ENCODE measurements at places on chromosomes 1 and 21.

DNA sequence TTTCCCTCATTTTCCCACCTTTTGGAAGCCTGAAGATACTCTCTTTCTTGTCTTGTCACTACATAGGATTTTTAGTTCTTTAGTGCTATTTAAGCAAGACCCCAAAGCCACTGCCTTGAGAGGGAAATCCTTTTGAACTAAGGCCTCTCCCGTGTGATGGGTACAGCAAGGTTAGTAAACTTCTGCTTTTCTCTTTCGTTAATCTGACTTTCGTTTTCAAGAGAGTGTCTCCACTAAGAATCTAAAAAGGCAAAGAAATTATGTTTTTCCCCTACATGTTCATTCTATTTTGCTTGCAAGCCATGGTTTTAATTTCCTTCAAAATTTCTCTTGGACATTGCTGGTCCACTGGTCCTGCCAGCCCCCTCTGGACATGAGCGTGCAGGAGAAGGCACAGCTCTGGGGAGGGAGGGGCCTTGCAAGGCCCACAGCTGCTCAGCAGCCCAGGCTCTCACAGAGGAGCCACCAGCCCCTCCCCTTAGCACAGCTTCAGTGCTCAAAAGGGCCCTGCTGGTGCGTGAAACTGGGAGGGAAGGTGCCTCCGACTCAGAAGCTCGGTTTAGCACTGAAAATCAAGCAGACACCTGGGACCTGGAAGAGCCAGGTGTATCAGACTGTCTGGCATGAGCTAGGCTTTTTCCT, 210.9 kb upstream of the GALNT2 start:
- no peak for DNase-seq

DNA sequence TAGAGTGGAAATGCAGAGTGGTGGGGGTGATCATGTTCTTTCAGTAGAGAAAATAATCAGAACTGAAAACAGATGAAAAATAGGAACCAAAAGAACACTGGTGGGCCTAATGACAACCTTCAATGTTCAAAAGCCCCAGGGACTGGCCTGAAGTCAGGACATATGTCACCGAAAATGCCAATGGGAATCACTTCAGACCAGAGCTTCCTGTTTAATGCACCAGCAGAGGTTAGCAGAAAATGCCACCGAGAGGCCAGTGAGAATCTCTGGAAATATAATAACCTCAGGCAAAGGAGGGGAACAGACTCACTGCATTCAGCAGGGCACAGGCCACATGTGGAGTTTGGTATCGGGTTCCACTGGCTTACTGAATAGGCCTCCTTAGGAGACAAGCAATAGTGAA, 15.9 kb upstream of the CD58 start:
- DNase-seq: no peak

- no peak for DNase-seq
Measured at GRCh38 chr1:25744140-25744581, 55.8 kb upstream of the SELENON start.

GRCh38 chr1:168609741-168610510, 33.5 kb downstream of the XCL1 start:
- DNase-seq: no peak

DNA sequence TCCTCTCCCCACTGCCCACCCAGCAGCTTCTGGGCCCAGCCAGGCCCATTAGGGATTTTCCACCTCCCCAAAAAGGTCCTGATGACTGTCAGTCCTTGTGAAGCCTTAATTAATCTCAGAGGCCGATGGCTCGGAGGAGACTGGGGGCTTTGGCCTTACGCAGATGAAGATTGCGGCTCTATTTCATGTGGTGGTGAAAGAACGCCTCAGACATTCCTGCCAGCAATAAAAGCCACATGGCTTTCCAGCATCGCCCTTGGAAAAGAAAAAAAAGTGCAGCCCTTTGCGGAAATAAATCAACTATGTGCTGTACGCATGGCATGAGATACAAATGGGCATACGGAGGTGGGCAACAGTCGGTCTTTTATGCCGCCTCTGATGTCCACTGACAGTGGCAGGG, 6.6 kb upstream of the RUNX3 start:
- no peak for DNase-seq

DNA sequence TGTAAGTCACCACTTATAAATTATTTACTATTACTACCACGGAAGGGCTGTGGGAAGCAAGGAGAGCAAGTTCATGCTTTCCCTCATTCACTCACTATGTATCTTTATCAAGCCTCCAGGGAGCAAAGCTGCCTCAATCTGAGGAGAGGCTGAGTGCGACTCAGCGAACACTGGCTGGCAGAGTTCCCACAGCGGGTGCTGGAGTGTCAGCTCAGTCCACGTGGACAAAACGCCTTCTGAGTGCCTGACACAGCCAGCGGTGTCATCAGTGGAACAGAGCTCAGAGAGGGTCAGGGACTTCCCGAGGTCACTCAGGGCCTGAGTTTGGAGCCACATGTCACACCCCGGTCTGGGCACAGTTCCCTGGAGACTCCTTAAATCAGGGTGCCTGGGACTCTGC, 16.9 kb downstream of the MATN1 start:
- no peak for DNase-seq

DNA sequence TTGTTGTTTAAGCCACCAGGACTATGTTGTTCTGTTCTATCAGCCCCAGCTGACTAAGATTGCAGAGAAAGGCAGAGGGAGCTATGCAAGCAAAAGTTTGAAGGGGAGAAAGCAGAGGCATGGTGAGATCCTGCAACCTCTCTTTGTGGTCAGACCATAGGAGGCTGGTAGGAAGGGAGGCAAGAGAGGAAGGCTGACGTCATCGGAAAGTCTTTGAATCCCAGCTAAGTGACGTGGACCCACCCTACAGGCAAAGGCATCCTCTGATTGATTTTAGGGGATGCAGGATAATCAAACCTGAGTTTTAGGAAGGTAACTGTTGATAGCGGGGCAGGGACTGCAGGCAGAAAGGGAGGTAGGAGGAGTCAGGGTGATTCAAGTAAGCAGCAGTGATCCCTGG, 23.3 kb upstream of the TNNI1 start:
- no peak for DNase-seq

DNA sequence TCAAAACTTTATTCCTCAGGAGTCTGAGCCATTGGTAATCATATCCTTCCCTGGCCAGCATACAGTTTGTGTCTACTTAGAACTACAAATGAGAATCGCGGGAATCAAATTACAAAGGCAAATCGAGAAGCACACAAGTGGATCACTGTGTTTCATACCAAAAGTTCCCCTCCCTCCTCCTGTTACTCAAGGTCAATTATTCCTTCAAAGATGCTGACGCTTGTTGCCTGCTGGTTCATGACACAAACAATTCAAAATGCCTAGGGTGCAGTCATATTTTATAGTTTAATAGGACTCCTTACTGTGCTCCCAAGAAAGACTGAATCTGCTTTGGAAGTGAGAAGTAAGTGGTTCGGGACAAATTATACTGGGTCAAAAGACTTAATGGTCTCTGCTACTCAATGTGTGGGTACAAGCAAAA, 93.0 kb upstream of the PBX1 start:
- no peak for DNase-seq

DNA sequence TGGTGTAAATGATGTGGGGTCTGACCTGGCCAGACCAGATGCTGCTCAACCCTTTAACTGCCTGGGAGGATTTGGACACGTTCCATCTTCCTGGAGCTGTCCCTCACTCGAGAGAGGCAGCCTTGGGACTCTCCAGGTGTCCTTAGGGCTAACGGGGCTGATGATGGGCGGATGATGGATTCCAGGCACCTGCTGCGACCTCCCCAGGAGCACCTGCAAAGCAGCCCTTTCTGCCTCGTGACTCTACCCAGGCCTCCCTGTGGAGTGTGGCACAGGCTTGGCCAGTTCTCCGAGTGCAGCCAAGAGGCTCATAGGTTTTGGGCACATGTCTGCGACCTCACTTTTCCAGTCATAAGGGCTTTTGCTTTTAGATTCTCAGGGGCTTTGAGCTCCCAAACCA, 12.3 kb upstream of the TRIM17 start:
- no peak for DNase-seq

- peak; percentile 82 for DNase-seq
Measured at GRCh38 chr1:6624710-6625583, at the start of gene THAP3. Gene THAP3, plus strand, starts transcription at chr1:6624868. Its CDS starts 351 bp downstream, at chr1:6625219.

DNA sequence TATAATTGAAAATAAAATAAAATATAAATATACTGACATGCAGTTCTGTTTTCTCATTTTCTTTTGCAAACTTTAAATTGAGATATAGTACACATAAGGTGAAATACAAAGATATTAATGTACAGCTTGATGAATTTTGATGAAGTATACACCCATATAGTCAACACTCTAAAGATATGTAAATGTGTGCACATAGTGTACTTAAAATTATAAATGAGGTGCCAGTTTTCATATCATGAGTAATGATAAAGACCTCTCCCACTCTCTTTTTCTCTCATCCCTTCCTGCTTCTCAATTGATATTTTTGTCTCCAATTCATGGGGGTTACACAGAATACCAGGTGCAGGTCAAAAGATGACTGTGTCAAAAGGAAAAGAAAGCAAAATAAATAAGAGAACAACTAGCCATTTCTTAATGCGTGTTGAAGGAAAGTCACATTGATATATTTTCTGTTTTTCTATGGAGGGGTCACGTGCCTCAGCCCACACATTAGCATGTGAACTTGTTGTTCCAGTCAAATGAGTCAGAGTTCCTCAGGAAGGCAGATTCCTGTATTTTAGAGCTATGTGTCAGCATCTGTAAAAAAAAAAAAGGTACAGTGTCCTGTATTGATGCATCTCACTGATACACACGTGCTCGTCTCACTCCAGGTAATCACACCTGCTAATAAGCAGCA, 64.3 kb upstream of the HOOK1 start:
- DNase-seq: no peak

DNA sequence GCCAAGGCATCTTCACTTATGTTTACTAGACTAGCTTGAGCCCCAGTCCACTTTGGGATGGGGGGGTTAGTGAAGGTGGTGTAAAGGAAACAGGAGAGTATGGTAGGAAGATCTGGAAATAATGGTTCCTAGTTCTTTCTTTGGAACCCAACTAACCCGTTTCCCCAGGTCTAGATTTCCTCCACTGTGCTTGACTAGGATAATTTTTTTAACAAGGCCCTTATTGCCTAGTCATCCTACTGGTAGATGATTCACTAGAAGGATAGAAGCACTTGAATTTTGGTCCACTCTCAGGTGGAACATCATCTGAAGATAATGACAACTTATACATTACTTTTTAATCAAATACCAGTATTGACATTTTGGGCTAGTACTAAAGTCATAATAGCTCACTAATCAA, 45.9 kb upstream of the MYOCOS start:
- no peak for DNase-seq

- DNase-seq: no peak
Measured at GRCh38 chr1:210262167-210262896, 29.7 kb downstream of the SERTAD4 start.

- no peak for DNase-seq
Measured at GRCh38 chr1:35573198-35574124, at the start of gene TFAP2E. Gene TFAP2E, plus strand, starts transcription at chr1:35573314. Its CDS starts 264 bp downstream, at chr1:35573578.

- DNase-seq: no peak
Measured at GRCh38 chr1:236654957-236655356, 31.3 kb upstream of the ACTN2 start.

- DNase-seq: peak; percentile 72
Measured at GRCh38 chr1:2194898-2195673, 514 bp upstream of the FAAP20 start.

GRCh38 chr1:60541831-60542532, 468.4 kb upstream of the C1orf87 start:
- DNase-seq: no peak

DNA sequence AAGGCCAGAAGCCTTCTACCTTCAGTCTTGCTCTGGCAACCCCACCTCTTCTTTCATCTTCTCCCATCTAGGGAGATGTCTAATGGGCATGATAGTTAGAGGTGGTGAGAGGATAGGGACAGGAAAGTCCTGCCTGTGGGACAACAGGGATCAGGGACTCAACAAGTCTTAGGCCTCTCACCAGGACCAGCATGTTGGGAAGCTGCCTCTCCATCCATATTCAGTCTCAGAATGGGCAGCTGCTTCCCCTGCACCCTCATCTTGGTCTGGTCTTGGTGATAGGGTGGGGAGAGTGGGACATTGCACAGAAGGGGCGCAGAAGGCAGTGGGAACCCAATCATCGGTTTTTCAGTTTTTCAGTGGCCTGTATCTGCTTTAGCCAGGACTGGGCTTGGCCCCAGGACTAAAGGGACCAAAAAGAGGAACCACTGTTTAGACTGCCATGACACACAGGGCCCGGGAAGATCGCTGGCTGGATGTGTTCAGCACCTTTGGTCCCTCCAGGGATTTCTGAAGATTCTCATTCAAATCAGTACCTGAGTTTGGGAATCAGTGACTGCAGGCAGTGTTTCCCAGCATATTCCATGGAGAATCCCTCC, 12.7 kb downstream of the RHEX start:
- DNase-seq: no peak

DNA sequence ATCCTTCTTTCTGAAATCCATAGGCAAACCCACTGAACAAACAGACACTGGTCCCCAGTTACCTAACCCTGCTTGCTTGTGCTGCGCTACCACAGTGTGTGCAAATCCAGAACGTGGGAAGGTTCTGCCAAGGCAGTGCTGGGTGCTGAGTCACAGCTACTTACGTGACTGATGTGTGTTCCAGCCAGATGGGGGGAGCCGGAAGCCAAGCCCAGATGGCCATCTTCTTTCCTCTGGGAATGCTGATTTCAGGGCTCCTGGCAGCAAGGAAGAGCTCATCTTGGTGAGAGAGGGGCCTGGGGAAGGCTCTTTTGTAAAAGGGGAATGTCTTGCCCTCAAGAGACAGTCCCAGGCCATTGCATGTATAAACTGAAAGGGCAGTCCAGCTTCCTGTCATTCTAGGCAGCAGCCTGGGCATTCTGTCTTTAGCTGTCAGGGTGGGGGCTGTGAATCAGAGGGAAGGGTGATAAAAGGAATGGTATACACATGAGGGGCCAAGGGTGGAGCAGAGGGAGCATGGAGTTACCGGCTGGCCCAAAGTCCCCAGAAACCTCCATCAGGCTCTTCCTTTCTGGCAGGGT, 54.1 kb downstream of the CD46 start:
- DNase-seq: no peak

- no peak for DNase-seq
Measured at GRCh38 chr1:223611936-223612335, 53.6 kb downstream of the CAPN8 start.

DNA sequence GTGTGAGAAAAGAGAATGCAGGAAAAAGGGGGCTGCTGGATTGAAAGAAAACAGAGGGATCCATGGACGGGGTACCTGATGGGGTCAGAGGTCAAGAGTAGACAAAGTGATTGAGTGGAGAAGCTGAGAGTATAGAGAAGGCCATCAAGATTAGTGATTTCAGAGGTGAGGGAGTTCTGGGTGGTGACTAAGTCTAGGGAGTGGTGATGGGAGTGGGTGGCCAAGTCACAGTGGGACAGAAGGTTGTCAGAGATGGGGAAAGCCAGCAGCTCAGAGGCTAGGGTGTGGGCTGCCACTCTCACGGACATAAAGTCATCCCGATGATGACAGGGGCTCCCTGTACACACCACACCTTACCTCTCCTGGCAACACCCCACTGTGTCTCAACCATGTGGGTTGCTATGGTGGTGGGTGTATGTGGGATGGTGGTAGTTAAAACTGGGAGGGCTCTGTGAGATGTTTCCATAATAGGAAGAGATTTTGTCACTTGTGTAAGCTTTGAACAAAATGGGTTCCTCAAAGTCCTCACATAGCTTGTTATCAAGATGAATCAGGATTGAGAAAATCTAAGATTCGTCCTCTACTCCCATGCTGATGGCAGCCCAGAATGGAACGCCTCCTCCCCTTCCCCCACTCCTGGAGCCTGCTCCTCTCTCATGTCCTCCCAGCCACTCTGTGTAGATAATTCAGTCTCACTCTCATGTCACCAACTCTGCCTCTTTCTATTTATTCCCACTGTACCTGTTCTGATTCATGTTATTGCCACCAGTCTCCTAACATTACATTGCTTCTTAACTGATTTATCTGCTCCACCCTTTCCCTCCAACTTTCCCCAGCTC, 20.3 kb upstream of the CSF1 start:
- DNase-seq: no peak
